ENCODE measurements at places on chromosomes 5 and 9. TPM values are rescaled to one million over a fixed set of nuclear protein-coding genes. Genes with fewer than 3 reads are reported as not detected.
A peak's percentile ranks its signal among the peaks of the same experiment; 100 is the strongest.

GRCh38 chr5:82332064-82332855 is 54.1 kb upstream of the RPS23 start:
- DNase-seq = no peak

Gene ARID3C
- not detected for total RNA-seq

GRCh38 chr5:10701567-10702039 is 59.4 kb downstream of the DAP start:
- DNase-seq = peak; percentile 59

DNA sequence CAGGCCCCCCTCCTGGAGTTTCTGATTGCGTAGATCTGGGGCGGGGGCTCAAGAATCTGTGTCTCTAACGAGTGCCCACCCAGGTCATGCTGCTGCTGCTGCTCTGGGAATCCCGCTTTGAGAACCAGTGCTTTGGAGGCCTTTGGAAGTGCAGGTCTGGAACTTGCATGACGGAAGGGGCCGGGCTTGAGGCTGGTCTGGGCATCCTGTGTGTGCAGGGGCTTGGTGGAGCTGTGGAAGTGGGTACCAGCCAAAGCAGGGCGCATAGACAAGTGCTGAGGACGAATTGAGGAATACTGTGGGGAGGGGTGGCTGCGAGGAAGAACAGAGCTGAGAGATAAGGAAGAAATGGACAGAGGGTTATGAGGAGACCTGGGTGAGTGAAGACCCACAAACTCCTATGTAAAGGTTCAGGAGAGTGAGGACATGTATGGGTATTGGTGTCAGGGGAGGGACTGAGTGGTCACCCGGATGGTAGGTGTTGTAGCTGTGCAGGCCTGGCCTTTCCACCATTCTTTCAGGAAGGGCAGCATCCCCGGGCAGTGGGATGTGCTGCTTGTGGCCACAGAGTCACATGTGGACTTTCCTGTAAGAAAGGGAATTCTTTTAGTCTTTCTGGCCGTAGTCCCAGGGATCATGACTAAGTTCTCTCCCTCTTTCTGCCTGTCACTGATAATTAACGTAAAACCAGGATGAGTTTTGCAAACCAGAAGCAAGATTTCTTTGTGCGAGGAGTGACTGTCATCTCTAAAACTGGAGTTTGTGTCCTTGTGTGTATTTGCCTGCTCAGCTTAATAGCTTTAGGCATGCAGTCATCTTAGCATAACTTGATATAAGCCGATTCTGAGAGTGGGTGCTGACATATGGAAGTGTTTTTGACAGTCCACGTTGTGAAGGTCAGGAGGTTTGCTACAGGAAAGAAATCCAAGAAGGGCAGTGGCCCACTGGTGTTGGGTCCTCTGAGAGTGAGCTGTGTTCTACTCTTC is 43.3 kb upstream of the TJP2 start:
- peak; percentile 85 for DNase-seq

DNA sequence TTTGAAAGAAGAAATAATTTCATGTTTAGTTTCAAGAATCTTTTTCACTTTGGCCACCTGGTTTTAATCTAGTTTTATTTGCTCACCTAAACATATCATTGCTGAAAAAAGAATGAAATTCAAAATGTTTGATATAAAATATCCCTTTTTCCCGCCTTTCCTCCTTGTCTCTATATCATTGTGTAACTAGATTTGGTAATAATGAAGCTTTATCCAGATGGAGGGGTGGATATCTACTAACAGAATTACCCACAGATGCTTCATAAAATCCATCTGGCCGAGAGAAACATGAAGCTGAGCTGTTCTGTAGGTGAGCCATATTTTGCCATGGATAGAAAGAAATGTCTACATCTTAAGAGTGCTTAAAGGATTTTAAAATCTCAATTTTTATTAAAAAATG is 214.7 kb downstream of the ICE1 start:
- no peak for DNase-seq

GRCh38 chr5:87411973-87412629 is 629 bp downstream of the CCNH start:
- peak; percentile 42 for DNase-seq

DNA sequence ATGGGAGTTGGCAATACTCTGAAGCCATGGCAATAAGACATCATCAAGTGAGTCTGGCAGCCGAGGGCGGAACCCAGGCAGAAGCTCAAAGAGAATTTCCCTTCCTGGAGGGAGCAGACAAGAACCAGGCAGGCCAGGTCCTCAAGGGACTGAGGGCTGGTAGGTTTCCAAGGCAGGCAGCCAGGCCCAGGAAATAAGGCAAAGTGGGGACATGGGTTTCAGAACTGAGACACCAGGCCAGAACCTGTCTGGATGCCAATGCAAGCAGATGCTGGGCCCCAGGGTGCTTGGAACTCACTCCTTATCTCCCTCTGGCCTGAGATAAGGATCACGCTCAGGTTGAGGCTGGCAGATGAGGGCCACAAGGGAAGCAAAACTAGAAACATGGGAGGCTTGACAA is 8.9 kb downstream of the TSSK1B start:
- DNase-seq = no peak

- DNase-seq = no peak
Observed at GRCh38 chr5:146018514-146019375, 82.4 kb downstream of the SH3RF2 start.

GRCh38 chr5:168219515-168220410 is 71.7 kb upstream of the WWC1 start:
- DNase-seq = peak; percentile 77

Gene TXNDC8
- not detected for total RNA-seq

- DNase-seq = no peak
Observed at GRCh38 chr5:157767689-157768088, 24.2 kb downstream of the LSM11 start.

DNA sequence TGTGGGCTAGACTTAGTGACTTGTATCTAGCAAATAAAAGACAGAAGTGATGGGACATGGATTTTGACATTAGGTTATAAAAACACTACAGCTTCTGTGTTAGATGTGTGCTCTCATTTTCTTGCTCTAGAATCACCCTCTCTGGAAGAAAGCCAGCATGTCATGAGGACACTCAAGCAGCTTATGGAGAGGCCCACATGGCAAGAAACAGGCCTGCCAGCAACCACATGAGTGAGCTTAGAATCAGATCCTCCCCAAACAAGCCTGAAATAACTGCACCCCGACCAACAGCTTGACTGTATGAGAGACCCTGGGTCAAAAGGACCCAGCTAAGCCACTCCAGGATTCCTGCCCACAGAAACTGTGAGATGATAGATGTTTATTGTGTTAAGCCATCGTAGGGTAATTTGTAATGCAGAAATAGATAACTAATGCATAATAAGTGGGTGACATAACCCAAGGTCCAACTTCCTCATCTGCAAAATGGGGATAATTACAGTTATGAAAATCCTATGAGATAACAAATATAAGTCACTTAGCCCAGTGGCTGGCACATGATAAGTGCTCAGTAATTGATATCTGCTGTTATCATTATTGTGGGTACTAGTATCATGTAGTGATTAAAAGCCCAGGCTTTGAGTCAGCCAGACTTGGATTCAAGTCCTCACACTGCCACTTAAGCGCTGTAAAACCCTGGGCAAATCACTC is 86.5 kb downstream of the KLHL3 start:
- DNase-seq = no peak

GRCh38 chr5:138725818-138726416 is 27.3 kb upstream of the CTNNA1 start:
- DNase-seq = no peak

- no peak for DNase-seq
Observed at GRCh38 chr5:125961150-125961549, 462.1 kb upstream of the GRAMD2B start.

DNA sequence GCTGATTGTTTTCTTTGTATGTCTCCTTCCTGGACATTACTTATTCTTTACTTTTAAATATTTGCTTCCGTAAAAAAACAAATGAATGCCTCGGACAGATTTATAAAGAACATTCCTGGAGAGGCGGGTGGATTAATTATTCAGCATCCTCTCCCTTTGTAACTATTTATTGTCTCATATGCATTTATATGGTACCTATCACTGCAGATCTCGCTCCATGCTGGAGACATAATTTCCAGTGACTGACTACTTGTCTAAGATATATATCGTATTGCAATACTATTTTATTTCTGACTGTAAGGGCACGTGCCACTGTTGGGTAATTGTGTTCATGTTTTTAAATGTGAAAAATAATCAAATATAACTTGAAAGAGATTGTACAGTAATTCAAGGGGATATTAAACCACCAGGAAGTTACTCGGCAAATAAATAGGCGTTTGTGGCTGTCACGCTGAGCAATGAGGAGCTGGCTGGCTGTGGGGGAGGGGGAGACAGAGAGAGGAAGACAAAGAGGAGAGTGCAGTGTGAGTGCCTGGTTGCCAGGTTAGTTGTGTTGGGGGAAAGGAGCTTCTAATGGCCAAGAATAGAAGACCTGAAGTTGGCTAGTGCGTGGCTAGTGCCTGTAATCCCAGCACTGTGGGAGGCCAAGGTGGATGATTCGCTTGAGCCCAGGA is 131.8 kb upstream of the GABRP start:
- no peak for DNase-seq

Gene LOX
- 10.2 TPM for total RNA-seq

- DNase-seq = no peak
Observed at GRCh38 chr5:176192094-176192721, 46.0 kb upstream of the SIMC1 start.

GRCh38 chr9:14500705-14501104 is 186.8 kb upstream of the NFIB start:
- DNase-seq = no peak

DNA sequence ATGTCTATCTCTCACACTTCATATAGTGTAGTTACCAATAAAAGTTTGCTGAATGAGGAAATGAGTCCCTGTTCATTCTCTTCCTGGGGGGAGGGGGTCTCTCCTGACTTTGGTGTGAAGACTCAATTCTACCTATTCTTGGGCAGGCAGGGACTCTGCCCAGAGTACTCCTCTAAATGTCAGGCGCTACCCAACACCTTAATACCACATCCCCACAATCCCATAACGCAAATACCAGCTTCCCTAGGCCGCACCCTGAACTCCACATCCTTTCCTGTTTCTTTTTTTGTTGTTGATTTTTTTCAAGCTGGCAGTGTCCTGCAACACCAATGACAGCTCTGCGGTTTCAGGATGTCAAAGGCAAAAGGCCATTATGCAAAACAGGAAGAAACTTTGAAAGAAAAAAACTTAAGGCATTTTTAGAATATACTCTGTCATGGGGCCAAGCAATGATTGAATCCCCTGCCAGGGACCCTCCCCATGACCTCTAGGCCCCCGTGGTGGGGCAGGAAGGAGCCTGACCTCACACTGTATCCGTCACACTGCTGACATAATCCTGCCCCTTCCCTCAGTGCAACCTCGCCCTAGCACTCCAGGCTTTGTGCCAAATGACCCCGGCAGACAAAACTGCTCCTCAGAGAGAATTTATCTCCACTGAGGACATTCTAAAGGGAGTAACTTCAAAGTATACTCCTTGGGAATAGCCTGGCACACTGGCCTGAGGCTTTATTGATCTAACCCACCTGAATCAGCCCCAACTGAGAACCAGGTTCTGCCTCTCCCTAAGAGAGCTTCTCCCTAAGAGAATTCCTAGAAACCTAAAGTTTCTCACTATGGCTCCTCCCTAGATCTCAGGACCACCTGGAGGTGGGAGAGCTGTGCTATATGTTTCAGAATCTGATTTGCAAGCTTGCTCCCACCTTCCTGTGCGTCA is 8.0 kb downstream of the B4GALT1 start:
- DNase-seq = peak; percentile 85

DNA sequence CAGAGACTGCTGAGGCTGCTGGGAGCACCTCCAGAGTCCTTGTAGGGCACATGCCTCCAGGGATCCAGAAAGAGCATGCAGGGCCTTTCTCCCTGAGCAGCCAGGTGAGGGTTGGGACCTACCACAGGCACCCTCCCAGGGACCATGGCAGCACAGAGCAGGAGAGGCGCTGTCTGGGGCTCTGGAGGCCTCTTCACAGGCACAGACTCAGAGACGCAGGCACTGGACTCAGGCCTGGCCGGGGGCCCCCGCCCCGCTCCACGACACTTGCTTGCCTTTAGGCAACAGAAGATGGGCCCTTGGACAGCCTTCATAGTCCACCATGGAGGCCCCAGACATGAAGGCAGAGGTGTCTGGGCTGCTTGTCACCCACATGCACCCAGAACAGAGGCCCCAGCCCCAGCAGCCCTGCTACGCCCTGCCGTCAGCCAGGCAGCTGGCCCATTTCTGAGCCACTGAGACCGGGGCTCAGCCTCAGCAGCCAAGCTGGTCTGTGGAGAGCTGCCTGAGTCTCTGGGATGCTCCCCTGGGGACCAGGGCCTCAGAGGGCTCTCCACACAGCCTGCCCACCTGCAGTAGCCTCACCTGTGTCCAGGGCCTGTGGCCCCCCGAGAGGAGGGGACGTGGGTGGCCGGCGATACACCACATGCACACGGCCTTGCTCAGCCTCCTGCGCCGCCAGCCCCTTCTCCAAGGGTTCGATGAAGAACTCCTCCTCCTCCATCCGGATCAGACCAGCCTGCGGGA is 72.8 kb downstream of the ADAMTS2 start:
- no peak for DNase-seq

DNA sequence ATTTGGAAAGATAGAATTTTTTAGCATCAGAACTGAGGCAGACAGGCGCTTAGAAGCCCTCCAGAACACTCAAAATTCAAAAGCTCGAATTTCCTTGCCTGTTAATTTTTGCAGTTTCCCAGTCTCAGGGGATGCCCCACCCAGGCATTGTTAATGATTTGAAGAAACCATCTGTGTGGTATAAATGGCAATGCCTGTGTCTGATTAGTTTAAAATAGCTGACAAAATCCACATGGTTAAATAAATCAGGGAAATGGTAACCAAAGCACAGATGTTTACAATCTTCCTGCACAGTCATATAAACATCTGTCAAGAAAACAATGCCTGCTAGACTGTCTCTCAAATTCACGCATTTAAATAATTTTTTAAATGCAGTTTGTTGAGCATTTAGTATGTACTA is 185.2 kb upstream of the RGMB start:
- no peak for DNase-seq

Gene SLC25A2
- total RNA-seq = not detected

GRCh38 chr5:34530637-34531036 is 125.5 kb upstream of the RAI14 start:
- DNase-seq = no peak

Gene SPATA31E1
- not detected for total RNA-seq

DNA sequence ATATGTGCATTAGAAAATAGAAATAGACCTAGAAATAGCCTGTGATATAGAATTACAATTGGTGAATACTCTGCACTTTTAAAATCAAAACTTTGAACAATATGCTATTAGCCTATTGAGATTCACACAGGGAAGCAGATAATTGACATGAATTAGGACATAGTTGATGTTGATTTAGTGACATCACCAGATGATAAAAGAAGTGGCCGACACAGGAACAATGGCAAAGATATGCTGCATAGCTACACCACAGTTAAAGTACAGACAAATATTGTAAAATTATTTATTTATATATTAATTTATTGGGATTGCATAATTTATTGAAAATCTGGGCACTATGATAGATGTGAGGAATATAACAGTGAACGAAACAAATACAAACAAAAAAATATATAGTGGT is 261.5 kb upstream of the CCNH start:
- no peak for DNase-seq

GRCh38 chr5:143874312-143874711 is 62.4 kb downstream of the HMHB1 start:
- no peak for DNase-seq

Measured in HT1080 (cell line).